NCI-H2029 treated with DMSO at 0.1 percent for 48 hours (cell line): ENCODE measurements at places on chromosomes 5 and 9.

DNA sequence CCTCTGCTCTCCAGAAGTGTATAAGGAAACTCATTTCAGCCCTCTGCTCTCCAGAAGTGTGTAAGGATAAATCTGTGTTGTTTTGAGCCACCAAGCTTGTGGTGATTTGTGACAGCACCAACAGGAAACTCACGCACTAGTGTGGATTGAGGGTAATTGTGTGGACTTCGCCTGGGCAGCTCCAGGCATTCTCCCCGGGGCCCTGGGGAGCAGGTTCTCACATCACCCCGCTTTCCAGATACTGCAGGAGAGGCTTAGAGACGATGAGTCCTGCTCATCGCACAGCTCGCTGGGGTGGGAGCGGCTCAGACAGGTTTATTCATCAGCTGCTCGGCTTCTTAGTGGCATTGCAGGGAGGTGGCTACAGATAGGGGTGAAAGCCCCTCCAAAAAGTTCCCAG is 38.4 kb upstream of the RNF130 start:
- DNase-seq: no peak

DNA sequence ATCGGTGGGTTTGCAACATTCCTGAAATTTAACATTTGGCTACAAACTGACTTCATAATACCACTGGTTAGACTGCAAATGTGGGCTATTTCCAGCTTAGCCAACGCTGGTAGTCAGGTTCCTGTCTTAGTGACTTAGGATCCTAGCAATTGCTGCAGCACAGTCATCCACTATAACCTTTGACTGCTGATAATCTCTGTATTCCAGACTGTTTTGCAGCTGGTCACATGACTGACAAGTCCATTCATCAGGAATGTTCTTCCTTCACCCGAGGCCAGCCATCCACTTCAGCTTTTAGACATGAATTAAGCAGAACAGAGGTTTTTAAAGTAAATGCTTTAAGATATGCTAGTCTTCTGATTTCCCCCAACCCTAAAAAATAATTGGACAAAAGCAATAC is 425.9 kb upstream of the MPDZ start:
- no peak for DNase-seq

GRCh38 chr5:76391014-76391413 is 12.1 kb upstream of the IQGAP2 start:
- DNase-seq: no peak

DNA sequence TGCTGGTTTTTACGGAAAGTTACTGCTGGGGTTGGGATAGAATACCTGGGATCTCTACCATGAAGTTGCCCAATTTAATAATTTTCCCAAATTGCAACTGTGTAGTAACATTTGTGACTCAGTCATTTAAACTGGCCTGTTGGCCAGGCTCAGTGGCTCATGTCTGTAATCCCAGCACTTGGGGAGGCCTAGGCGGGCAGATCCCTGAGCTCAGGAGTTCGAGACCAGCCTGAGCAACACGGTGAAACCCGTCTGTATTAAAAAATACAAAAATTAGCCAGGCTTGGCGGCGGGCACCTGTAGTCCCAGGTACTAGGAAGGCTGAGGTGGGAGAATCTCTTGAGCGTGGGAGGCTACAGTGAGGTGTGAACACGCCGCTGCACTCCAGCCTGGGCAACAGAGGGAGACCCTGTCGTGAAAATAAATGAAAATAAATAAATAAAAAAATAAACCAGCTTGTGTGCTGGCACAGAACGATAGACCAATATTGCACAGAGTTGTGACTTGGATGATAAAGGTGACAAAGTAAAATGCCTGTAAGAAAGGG is 160.7 kb upstream of the ZNF608 start:
- no peak for DNase-seq

DNA sequence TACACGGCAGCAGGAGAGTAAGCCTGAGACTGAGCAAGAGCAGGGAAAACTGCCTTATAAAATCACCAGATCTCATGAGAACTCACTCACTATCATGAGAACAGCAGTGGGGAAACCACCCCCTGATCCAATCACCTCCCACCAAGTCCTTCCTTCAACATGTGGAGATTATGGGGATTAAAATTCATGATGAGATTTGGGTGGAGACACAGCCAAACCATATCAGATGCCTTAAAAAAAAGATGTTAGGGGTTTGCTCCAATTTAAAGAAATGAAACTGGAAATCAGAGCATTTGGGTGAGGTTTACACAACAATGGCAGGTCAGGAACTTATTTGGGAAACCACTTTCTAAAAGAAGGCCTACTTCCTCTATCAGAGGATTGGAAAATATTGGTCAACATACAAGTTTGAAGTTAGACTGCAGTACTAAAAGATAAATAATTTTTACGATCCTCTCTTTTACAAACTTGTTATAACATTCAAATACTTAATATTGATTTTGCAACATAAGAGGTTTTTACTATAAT is 105.1 kb downstream of the FBN2 start:
- DNase-seq: no peak

- no peak for DNase-seq
These were observed 13.5 kb downstream of the NDFIP1 start for GRCh38 chr5:142122121-142122520.

GRCh38 chr5:135467051-135467625 is 15.0 kb upstream of the TIFAB start:
- no peak for DNase-seq

- DNase-seq: no peak
These were observed 61.5 kb upstream of the RNF130 start for GRCh38 chr5:180133060-180133459.

GRCh38 chr9:109010746-109011145 is 2.6 kb downstream of the CTNNAL1 start:
- peak; percentile 29 for DNase-seq

- DNase-seq: no peak
These were observed at the start of gene TNC for GRCh38 chr9:115117999-115118878. Gene TNC (minus strand): TSS chr9:115118157. CDS start chr9:115091018, 27,139 bp downstream.

DNA sequence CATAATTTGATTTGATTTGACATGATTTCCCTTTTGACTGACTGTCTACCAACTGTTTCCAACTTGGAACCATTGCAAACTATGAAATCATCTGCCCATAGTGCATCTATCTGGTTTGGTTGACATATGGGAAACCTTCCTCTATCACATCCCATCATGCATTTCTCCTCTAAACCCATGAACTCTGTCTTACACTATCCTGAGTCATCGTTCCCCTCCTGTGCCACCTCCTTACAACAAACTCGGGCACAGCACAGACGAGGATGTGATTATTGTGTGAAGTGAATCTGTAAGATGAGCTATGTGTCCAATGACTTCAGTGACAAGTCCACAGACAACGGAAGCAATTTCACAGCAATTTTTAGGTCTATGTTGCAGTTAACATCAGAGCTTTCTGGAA is 126.1 kb downstream of the NPR3 start:
- DNase-seq: no peak

DNA sequence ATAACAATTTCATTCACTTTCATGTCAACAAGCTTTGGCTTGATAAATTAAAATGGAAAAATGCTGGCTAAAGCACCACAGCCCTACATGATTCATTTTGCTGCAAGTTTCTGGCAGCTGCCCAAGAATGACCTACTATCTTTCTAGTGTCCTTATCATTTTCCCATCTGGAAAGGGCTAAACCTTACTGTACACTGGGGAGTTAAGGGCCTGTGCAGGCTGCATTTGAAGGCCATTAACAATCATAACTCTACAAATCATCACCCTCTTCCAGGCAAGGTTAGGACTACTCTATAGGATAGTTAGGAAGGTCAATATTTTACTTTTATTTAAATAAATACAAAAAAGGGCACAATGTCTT is 579.7 kb upstream of the ZNF608 start:
- DNase-seq: peak; percentile 94

DNA sequence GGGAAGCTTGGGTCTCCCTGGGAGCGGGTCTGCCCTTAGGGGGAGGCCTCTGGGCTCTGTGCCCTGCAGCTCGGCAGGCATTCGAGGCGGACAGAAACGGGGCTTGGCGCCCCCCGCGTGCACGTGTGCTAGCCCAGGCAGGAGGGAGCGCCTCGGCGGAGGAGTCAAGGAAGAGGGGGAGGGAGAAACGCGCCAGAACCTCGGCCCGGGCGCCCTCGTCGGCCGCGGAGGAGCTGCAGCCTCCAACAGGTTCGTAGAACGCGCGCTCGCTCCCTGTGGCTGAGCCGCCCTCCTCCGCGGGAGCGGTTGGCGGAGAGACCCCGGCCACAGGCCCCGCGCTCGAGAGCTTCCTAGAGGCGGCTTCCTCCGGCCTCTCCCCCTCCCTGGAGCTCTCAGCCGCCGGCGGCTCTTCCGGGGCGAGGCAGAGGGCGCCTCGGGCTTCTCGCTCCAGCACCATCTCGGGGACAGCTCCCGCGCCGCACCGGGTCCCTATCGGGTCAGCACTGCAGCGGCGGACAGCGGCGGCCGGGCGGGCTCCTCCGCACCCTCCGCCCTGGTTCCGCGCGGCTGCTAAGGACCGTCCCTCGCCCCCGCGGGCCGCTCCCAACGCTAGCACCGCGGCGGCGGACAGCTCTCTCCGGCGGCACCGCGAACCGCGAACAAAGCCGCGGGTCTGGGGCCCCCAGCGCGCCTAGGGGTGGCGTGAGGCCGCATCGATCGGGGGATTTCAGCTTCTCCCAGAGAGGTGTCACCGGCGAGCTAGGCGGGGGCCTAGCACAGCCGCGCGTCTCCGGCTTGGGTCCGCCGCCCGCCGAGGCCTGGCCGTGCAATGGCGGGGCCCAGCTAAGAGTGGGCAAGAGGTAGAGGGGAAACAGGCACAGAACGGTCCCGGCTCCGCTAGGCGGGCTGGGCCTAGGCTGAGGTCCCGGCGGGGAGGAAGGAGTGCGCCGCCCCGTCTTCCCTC is 74.6 kb upstream of the CPLX2 start:
- DNase-seq: no peak

- no peak for DNase-seq
These were observed 182.8 kb upstream of the SLC27A6 start for GRCh38 chr5:128782446-128782845.

GRCh38 chr5:140965905-140966292 is 377 bp upstream of the PCDHAC2 start:
- DNase-seq: no peak

DNA sequence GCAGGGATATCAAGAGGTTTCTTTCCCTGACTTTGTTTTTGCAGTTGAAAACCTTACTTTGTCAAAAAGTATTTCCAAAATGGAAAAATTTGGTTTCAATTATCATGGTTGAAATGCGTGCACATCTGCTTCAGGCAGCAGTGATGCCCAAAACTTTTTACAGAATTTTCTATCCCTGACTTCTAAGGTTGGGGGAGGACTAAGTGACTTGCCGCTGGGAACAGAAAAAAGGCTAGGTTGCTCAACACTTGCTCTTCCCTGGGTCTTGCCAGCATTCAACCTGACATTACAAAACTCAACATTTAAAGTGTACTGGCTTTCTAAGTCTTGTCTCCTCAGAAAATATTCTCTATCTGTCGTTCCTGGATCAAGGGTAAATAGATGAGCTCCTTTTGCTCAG is 4.7 kb downstream of the KLHL3 start:
- no peak for DNase-seq

DNA sequence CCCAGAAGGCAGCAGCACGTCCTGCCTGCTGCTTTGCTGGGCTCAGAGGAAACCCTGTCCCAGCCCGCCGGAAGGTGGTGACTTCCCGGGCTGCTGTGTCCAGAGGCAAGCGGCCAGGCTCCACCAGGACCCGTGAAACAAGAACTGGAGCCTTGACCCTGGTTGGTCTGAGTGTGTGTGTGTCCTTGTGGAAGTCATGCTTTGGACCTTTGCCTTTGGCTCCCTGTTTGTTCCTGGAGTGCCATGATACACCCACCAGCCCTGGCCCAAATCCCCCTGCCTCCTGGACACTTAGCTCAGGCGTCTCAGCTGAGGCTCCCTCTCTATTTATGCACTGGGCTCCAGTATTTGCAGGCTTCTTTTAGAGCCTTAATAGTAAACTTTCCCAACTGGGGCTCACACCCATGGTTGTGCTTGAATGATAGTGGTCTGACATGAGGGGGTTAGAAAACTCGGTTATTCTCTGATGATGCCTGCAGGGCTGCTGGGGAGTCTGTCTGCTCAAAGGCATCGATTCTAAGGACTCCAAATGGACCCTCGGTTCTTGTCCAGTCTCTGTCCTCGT is 72.2 kb downstream of the C9orf50 start:
- DNase-seq: no peak

DNA sequence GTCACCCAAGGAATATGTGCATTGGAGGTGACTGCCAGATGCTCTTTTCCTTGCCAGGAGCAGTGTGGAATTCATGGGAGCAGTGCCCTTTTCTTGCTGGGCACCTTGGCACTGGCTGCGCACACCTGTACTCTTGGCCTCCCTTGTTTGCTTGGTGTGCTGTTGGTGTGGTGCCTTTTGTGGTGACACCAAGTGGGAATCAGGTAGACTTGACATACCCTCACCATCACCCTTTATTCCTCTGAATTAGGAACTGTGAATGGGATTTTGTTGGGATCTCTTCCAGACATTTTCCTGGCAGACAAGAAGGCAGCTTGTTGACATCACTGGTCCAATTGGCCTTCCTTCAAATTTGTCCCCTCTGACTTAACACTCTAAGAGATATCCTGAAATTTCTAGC is 82.3 kb downstream of the RAI14 start:
- no peak for DNase-seq

DNA sequence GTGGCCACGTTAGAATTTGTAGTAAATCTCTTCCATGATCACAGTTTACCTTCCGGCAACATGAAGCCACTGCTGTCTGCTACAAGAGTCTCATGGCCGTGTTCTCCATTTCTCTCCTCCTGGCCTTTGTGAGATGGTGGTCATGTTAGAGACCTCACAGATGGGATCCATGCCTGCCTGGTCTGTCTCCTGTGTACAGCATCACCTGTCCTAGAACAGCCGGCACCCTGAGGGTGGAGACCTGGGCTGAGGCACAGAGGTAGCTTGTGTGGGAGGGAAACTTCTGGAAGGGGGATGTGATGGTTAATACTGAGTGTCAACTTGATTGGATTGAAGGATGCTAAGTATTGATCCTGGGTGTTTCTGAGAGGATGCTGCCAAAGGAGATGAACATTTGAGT is 3.1 kb upstream of the FCN2 start:
- no peak for DNase-seq

GRCh38 chr9:17509701-17510100 is 69.2 kb upstream of the SH3GL2 start:
- DNase-seq: no peak

DNA sequence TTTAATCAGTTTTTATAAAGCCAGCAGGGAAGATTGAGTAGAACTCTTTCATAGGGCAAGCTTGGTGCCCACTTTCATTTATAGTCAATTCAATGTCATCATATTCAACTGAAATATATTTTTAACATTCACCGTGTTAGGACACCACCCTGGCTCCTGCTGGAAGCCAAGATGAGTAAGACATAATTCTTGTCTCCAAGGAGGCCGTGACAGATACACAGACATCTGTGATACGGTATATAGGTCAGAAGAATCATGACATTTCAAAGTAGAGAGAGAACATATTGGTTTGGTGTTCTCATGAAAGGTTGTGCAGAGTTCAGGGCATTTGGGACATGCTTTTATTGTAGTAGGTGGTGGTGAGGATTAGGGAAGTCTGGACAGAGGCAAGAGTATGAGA is 120.1 kb downstream of the CMYA5 start:
- DNase-seq: no peak

- DNase-seq: no peak
These were observed 181.9 kb downstream of the RGS3 start for GRCh38 chr9:113645227-113645977.

GRCh38 chr5:684751-685216 is 8.4 kb downstream of the TPPP start:
- DNase-seq: no peak
